ENCODE measurements at places on chromosomes 6 and 20. TPM values are rescaled to one million over a fixed set of nuclear protein-coding genes. Genes with fewer than 3 reads are reported as not detected.

The LY6G6C gene
- not detected for total RNA-seq

The IRF4 gene
- total RNA-seq = 0.22 TPM

The OR2H1 gene
- not detected for total RNA-seq

The THBD gene
- total RNA-seq = 13.8 TPM

The XKR7 gene
- total RNA-seq = not detected

The SLC16A10 gene
- 4.5 TPM for total RNA-seq

The BNIP5 gene
- total RNA-seq = not detected

The SIRPB2 gene
- 3.2 TPM for total RNA-seq

The HUS1B gene
- not detected for total RNA-seq

The SLC17A9 gene
- 0.47 TPM for total RNA-seq

The HDGFL1 gene
- not detected for total RNA-seq

The TP53TG5 gene
- 0.80 TPM for total RNA-seq

The TMX4 gene
- 121 TPM for total RNA-seq

The PSMB9 gene
- 13.4 TPM for total RNA-seq

The MATN4 gene
- not detected for total RNA-seq

The OSTM1 gene
- 40.7 TPM for total RNA-seq

The ULBP2 gene
- total RNA-seq = 0.93 TPM

The DUSP15 gene
- total RNA-seq = 5.1 TPM

The ZC3H12D gene
- 0.25 TPM for total RNA-seq

The KDM1B gene
- total RNA-seq = 14.3 TPM

The SLC52A3 gene
- 2.3 TPM for total RNA-seq

The SLX4IP gene
- total RNA-seq = 3.1 TPM

The SUMO4 gene
- 0.27 TPM for total RNA-seq

The SAMD5 gene
- total RNA-seq = 0.33 TPM

The TFAP2A gene
- total RNA-seq = 0.66 TPM

The ZSCAN23 gene
- 1.5 TPM for total RNA-seq

The IPCEF1 gene
- total RNA-seq = 1.7 TPM

The CSE1L gene
- 38.2 TPM for total RNA-seq

The MRPS18A gene
- total RNA-seq = 41.8 TPM

The CCND3 gene
- total RNA-seq = 44.5 TPM

The COMMD7 gene
- 47.2 TPM for total RNA-seq

The TREM1 gene
- 0.52 TPM for total RNA-seq

The SEMG1 gene
- total RNA-seq = not detected

The KCNG1 gene
- total RNA-seq = 0.30 TPM

The SRMS gene
- not detected for total RNA-seq

The SSTR4 gene
- total RNA-seq = not detected

The B3GALT4 gene
- 7.5 TPM for total RNA-seq

The EZR gene
- total RNA-seq = 242 TPM

The VNN1 gene
- total RNA-seq = 1.1 TPM

The MAP3K7 gene
- 20.6 TPM for total RNA-seq

The HRH3 gene
- not detected for total RNA-seq

The CLPSL2 gene
- not detected for total RNA-seq

The CGA gene
- total RNA-seq = not detected

The APCDD1L gene
- 0.91 TPM for total RNA-seq

The CDSN gene
- total RNA-seq = not detected

The RSPO3 gene
- 0.27 TPM for total RNA-seq

The BACH2 gene
- 1.5 TPM for total RNA-seq

The AKAP7 gene
- total RNA-seq = 10.9 TPM

The SIRPG gene
- not detected for total RNA-seq

The CLVS2 gene
- total RNA-seq = 0.05 TPM
